Activated CD4-positive, alpha-beta T cell treated with anti-CD3 and anti-CD28 coated beads, Interleukin-2, amount 10 ng/mL, durations not matched to agents 7 days and 5 days (primary cell): ENCODE measurements at places on chromosomes 5 and 9. TPM values are rescaled to one million over a fixed set of nuclear protein-coding genes. Genes with fewer than 3 reads are reported as not detected.

DNA sequence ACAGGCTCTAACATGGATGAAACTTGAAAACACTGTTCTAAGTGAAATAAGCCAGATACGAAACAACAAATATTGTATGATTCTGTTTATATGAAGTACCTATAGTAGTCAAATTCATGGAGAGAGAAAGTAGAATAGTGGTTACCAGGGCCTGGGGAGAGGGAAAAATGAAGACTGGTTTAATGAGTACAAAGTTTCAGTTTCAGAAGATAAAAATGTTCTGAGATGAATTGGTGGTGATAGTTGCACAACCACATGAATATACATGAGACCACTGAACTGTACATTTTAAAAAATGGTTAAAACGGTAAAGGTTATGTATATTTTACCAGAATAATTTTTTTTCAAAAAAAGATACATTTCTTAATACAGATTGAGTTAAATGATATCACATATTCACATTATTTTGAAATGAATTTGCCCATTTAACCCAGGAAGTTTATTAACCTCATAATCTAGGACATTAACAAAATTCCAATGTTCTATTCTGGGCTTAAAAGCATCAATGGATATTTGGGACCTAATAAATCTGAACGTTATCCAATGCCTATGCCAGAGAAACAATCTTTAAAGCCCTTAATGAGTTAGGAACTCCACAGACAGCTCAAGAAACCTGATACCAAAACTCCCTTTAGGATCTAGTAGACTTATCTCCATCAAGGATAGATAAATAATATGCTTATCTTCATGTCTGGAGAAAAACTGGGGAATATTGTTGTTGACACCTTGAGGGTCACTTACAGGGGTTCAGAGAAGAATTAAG, 521.3 kb downstream of the EFNA5 start:
- H3K4me1 ChIP-seq: no peaks in the 10 kb centered on the region
- no peak for DNase-seq
- no peaks in the 10 kb centered on the region for H3K36me3 ChIP-seq
- H3K27me3 ChIP-seq: no peaks in the 10 kb centered on the region

GRCh38 chr5:114838937-114839336, 330.8 kb downstream of the TRIM36 start:
- H3K36me3 ChIP-seq: no peaks in the 10 kb centered on the region
- H3K4me3 ChIP-seq: no peak overlapping the region
- H3K27me3 ChIP-seq: no peaks in the 10 kb centered on the region
- no peak overlapping the region for H3K27ac ChIP-seq
- no peaks in the 10 kb centered on the region for H3K4me1 ChIP-seq

DNA sequence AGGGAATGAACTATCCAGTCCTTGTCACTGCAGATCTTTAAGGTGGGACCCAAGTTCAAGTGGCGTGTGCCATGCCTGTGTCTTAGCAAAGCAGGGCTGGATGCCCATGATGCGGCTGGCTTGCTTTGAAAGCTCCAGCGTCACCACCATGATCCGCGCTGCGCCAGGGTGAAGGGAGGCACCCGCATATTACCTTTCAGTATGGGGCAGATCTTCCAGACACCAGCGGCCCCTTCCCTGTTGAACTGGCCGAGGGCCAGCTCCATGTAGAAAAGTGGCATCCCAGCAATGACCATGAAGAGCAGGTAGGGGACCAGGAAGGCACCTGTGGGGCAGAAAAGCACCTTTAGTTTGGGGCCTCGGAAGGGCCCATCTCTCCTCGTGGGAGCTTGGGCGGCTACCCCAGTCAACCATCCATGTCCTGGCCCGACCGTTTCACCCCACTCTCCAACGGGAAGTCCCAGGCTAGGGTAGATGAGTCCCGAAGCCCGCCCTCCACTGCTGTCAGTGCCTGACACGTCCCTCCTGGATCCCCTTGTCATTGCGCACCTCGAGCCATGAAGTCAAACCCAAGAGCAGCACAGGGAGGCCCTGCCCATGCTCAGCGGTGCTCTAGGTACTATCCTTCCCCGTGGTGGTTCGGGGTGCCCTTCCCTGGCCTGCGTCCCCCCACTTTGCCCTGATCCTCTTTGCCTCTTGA, 3.9 kb downstream of the SLC6A3 start:
- no peak overlapping the region for H3K4me3 ChIP-seq
- DNase-seq: no peak
- peaks cover 26% of the 10 kb centered on the region for H3K27me3 ChIP-seq
- peaks cover 2% of the 10 kb centered on the region for H3K4me1 ChIP-seq
- H3K27ac ChIP-seq: no peak overlapping the region

GRCh38 chr9:106947106-106947900, 84.3 kb downstream of the ZNF462 start:
- H3K27me3 ChIP-seq: peaks cover 2% of the 10 kb centered on the region
- H3K27ac ChIP-seq: no peak overlapping the region
- no peak overlapping the region for H3K4me3 ChIP-seq
- DNase-seq: no peak
- H3K36me3 ChIP-seq: no peaks in the 10 kb centered on the region

DNA sequence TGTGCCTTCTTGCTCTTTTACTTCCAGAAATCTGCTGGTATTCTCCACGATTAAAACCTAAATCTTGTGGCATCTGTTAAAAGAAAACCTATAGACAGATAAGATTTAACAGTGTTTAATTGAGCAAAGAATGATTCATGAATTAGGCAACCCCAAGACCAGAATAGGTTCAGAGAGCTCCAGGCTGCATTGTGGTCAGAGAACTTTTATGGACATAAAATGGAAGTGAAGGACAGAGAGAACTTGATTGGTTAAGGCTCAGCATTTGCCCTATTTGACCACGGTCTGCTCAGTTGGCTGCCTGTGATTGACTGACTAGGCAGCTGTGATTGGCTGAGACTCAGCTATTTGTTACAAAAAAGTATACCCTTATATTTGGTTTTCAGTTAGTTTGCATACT, 10.4 kb upstream of the SLC36A2 start:
- H3K36me3 ChIP-seq: no peaks in the 10 kb centered on the region
- no peaks in the 10 kb centered on the region for H3K4me1 ChIP-seq
- H3K27ac ChIP-seq: no peak overlapping the region
- no peak overlapping the region for H3K4me3 ChIP-seq

GRCh38 chr5:91848453-91848852, 465.3 kb upstream of the ARRDC3 start:
- H3K36me3 ChIP-seq: no peaks in the 10 kb centered on the region
- no peak overlapping the region for H3K4me3 ChIP-seq
- no peak overlapping the region for H3K27ac ChIP-seq
- H3K27me3 ChIP-seq: no peaks in the 10 kb centered on the region

DNA sequence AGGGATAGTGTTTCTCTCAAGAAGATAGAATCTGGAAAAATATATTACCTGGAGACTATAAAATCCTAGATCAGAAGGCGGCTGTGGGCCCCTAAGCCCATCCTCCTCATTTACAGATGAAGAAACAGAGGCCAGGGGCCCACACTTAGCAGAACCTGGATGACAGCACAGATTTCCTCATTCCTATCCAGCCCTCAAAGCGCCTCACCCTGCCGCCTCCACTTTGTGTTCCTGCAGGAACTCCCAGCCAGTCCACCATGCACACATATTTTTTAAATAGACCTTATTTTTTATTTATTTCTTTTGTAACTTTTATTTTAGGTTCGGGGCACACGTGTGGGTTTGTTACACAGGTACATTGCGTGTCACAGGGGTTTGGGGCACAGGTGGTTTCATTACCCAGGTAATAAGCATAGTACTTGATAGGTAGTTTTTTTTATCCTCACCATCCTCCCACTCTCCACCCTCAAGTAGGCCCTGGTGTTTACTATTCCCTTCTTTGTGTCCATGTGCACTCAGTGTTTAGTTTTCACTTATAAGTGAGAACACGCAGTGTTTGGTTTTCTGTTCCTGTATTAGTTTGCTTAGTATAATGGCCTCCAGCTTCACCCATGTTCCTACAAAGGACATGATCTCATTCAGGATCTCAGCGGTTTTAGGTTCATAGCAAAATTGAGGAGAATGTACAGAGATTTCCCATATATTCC, 85.5 kb upstream of the MAP1B start:
- no peak for DNase-seq
- no peak overlapping the region for H3K4me3 ChIP-seq
- H3K27ac ChIP-seq: no peak overlapping the region
- peaks cover 12% of the 10 kb centered on the region for H3K27me3 ChIP-seq
- H3K4me1 ChIP-seq: no peaks in the 10 kb centered on the region
- no peaks in the 10 kb centered on the region for H3K36me3 ChIP-seq

- peak; percentile 55 for DNase-seq
- H3K4me1 ChIP-seq: peaks cover 27% of the 10 kb centered on the region
These were observed 33.3 kb upstream of the ABCA1 start for GRCh38 chr9:104961238-104961637.

DNA sequence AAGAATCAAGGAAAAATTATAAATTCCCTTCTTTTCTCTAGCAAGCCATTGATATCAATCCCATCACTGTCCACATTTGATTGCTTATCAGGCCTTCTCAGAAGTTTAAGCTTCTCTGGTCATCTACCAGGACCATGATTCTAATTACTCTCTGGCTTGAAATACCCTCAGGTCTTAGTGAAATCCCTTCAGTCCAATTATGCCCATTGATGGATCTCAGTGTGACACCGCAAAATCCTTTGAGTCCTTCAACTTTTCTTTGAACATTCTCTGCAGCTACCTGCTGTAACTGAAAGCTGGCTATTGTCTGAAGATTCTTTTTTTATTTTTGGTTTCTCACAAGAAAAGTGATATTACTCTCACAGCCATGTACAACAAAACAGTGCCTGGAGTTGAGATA, 3.0 kb upstream of the CDH9 start:
- no peaks in the 10 kb centered on the region for H3K4me1 ChIP-seq
- H3K4me3 ChIP-seq: no peak overlapping the region
- H3K36me3 ChIP-seq: no peaks in the 10 kb centered on the region
- DNase-seq: no peak
- H3K27me3 ChIP-seq: no peaks in the 10 kb centered on the region

DNA sequence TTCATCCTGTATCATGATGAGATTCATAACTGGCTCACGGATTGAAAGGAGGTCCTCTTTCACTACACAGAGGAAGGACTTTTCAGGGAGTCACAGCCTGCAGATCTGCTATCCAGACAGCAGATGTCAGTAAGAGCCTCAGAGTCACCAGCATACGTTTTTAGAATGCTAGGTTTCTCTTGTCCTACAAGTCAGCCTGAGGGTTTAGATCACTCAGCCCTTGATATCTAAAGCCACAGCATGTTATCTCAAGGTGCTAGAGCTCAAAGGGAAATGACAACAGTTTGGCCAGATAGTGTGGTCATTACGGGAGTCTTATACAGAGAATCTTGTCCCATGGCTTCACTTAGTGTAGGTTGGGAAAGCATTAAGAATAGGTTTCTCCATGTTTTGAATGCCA, 30.9 kb upstream of the SLC46A2 start:
- no peak overlapping the region for H3K27ac ChIP-seq
- H3K4me3 ChIP-seq: no peak overlapping the region
- no peaks in the 10 kb centered on the region for H3K4me1 ChIP-seq
- H3K27me3 ChIP-seq: peaks cover 28% of the 10 kb centered on the region
- no peak for DNase-seq

- H3K27ac ChIP-seq: no peak overlapping the region
- H3K27me3 ChIP-seq: no peaks in the 10 kb centered on the region
- H3K4me3 ChIP-seq: no peak overlapping the region
- peaks cover 5% of the 10 kb centered on the region for H3K36me3 ChIP-seq
- DNase-seq: no peak
These were observed 9.5 kb downstream of the HABP4 start for GRCh38 chr9:96459268-96460007.

- H3K4me1 ChIP-seq: no peaks in the 10 kb centered on the region
- H3K27me3 ChIP-seq: peaks cover 3% of the 10 kb centered on the region
- no peak for DNase-seq
- no peak overlapping the region for H3K4me3 ChIP-seq
- no peak overlapping the region for H3K27ac ChIP-seq
These were observed 151.6 kb upstream of the MAP1B start for GRCh38 chr5:71955723-71956122.

DNA sequence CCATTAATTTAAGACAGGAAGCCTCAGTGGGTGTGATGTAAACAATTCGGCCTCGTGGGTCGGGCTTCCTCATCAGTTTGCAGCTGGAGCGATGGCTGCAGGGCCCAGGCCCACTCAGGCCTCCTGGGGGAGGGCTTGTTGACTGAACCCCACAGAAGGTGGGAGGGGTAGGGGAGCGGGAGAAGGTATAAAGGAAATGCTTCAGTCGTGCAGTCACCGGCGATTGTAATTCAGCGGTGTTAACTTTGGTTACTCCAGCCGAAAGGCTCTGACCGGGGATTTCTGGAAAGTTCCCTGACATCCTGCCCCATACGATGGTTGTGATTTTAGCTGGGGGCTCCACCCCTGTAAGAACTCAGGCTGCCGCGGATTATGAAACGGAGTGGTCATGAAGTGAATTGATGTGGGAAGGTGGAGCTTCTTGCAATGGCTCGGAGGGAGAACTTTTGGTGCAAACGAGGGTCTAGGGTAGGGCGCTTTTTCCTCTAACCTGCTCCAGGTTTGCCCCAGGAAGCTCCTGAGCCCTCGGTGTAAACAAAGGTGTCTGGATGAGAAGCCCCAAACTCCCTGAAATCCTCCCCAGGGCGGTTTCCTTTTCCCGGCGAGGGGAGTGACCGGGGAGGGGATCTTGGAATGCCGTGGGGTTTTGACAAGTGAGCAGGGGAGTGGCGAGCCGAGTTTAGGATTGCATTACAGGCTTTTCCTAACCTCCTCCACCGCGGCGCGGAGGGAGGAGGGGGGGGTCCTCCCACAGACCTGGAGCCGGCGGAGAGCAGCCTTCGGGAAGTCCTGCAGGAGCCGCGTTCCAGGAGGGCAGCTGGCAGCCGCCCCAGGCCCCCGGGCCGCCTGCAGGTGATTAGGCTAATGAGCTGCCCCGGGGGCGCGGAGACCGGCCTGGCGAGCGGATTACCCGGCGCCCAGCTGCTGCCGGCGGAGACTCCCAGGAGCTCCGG, 215.5 kb downstream of the PDZD2 start:
- H3K4me3 ChIP-seq: peak overlapping the region; percentile 67
- peaks cover 11% of the 10 kb centered on the region for H3K4me1 ChIP-seq
- H3K27ac ChIP-seq: peak overlapping the region; percentile 15

GRCh38 chr9:105850852-105851500, 156.6 kb downstream of the TMEM38B start:
- no peak overlapping the region for H3K4me3 ChIP-seq
- H3K36me3 ChIP-seq: no peaks in the 10 kb centered on the region
- no peaks in the 10 kb centered on the region for H3K4me1 ChIP-seq
- no peak overlapping the region for H3K27ac ChIP-seq
- H3K27me3 ChIP-seq: peaks cover 6% of the 10 kb centered on the region

DNA sequence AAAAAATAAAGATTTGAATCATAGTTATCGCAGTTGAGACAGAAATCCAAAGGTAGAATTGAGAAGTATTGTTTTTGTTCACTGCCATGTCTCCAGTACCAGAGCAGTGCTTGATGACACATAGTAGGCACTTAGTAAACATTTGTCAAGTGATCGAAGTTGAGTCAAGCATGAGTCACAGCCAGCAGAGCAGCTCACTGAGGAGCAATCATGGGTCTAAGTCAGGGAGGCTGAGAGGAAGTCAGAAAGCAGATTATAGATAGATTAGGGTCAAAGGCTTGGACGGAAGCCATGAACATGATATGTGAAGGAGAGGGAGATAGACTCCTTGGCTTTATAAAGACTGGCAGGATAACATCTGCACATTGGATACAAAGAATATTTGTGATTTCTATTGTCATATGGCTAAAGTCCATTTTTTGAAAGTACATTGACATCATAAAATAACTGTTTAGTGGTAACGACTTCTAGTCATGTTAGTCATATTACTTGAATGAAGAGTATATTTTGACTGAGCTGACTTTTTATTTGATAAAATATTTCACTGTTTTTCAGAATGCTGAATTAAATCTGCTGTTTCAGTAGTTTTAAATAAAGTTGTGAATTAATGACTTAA, 168.5 kb downstream of the RAB3C start:
- H3K27me3 ChIP-seq: peaks cover 9% of the 10 kb centered on the region
- no peak for DNase-seq
- no peaks in the 10 kb centered on the region for H3K4me1 ChIP-seq
- no peak overlapping the region for H3K27ac ChIP-seq

The ARL15 gene
- 13.5 TPM for total RNA-seq

The GLRA1 gene
- not detected for total RNA-seq

The EGFLAM gene
- not detected for total RNA-seq

The LCN15 gene
- total RNA-seq: not detected
